Activated CD8-positive, alpha-beta T cell treated with anti-CD3 and anti-CD28 coated beads, Interleukin-2, amount 10 ng/mL, durations not matched to agents 7 days and 5 days (primary cell): ENCODE measurements at places on chromosomes 13 and 19. TPM values are rescaled to one million over a fixed set of nuclear protein-coding genes. Genes with fewer than 3 reads are reported as not detected.
A peak's percentile ranks its signal among the peaks of the same experiment; 100 is the strongest.

- peak overlapping the region; percentile 49 for H3K27ac ChIP-seq
- peak; percentile 26 for DNase-seq
- H3K27me3 ChIP-seq: peaks cover 4% of the 10 kb centered on the region
- H3K4me3 ChIP-seq: peak overlapping the region; percentile 61
- H3K4me1 ChIP-seq: peaks cover 19% of the 10 kb centered on the region
- H3K36me3 ChIP-seq: no peaks in the 10 kb centered on the region
Observed at GRCh38 chr19:40191836-40192646, 815 bp downstream of the MAP3K10 start.

DNA sequence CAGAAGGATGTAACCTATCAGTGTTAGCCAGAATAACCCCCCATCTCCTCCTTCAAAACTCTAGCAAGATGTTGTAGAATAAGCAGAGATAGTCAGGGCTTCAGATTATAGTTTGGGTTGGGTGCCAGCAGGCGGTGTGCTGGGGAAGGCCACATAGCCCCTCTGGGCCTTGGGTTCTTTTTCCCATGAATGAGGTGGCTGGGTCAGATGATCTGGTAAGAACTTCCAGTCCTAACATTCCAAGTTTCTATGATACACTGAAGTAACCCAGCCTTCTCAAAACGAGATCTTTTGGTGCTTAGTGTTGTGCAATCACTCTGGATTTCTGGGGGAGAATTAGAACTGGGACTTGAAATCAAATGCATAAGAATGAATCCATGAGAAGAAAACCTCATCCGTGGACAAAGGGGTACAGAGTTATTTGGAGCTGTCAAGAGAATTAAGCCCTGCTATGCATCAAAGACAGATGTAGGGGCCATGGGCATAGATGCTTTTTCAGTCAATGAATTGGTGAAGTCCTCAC is 810 bp downstream of the CBY2 start:
- no peaks in the 10 kb centered on the region for H3K27me3 ChIP-seq
- H3K4me1 ChIP-seq: no peaks in the 10 kb centered on the region
- H3K27ac ChIP-seq: no peak overlapping the region
- no peaks in the 10 kb centered on the region for H3K36me3 ChIP-seq

GRCh38 chr19:53365899-53366493 is 491 bp downstream of the ZNF525 start:
- peak overlapping the region; percentile 92 for H3K4me3 ChIP-seq
- peak overlapping the region; percentile 95 for H3K27ac ChIP-seq
- no peaks in the 10 kb centered on the region for H3K27me3 ChIP-seq
- peak; percentile 56 for DNase-seq
- H3K4me1 ChIP-seq: peaks cover 23% of the 10 kb centered on the region

DNA sequence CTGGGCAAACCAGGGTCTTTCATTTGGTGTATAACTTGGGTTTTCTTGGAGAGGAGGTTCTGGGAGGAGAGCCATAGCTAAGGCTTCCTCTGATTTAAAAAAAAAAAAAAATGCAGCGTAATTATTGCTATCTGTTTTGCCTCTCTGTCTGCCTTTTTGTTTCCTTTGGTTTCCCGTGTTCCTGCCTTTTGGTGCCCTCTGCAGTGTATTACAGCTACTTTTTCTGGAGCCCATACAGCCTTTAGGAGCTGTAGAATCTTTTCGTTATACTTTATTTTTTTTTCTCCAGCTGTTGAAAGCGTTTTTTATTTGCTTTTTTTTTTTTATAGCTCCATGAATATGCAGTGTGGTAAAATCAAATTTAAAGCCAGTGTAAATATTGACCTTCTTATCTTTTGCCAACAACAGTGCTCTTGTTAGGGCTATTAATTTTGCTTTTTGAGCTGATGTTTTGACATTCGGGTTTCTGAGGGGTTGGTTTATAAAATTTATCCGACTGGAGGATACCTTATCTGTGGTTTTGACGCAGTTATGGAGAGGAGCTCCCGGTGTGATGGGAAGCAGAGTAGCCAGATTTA is 38.1 kb downstream of the ZNF493 start:
- H3K4me1 ChIP-seq: no peaks in the 10 kb centered on the region
- no peaks in the 10 kb centered on the region for H3K27me3 ChIP-seq
- no peaks in the 10 kb centered on the region for H3K36me3 ChIP-seq
- no peak for DNase-seq
- H3K4me3 ChIP-seq: no peak overlapping the region

DNA sequence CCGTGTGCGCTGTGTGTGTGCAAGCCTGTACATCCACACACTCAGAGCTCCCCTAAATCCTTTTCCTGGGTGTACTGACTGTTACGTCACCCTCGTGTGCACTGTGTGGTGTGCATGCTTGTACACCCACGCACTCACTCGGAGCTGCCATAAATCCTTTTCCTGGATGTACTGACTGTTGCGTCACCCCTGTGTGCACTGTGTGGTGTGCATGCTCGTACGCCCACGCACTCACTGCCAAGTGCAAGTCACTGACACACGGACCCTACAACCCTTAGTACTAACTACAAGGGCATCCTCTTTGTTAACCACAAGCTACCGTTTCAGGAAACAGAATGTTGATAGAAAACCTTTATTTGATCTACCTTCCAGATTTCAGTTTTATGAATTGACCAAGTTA is 983.4 kb downstream of the EFNB2 start:
- H3K4me1 ChIP-seq: no peaks in the 10 kb centered on the region
- H3K4me3 ChIP-seq: no peak overlapping the region
- no peak overlapping the region for H3K27ac ChIP-seq

DNA sequence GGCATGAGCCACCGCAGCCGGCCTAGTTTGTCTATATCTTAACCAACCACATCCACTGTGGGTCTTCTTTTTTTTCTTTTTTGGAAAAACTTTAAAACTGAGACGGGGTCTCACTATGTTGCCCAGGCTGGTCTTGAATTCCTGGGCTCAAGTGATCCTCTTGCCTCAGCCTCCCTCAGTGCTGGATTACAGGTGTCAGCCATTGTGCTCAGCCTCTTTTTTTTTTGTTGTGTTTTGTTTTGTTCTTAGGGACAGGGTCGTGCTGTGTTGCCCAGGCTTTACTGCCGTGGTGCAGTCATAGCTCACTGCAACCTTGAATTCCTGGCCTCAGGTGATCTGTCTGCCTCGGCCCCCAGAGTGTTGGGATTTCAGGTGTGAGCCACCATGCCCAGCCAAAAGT is 7.4 kb downstream of the SNRNP70 start:
- H3K36me3 ChIP-seq: peaks cover 59% of the 10 kb centered on the region
- DNase-seq: no peak
- H3K27ac ChIP-seq: no peak overlapping the region
- H3K27me3 ChIP-seq: no peaks in the 10 kb centered on the region
- no peak overlapping the region for H3K4me3 ChIP-seq

DNA sequence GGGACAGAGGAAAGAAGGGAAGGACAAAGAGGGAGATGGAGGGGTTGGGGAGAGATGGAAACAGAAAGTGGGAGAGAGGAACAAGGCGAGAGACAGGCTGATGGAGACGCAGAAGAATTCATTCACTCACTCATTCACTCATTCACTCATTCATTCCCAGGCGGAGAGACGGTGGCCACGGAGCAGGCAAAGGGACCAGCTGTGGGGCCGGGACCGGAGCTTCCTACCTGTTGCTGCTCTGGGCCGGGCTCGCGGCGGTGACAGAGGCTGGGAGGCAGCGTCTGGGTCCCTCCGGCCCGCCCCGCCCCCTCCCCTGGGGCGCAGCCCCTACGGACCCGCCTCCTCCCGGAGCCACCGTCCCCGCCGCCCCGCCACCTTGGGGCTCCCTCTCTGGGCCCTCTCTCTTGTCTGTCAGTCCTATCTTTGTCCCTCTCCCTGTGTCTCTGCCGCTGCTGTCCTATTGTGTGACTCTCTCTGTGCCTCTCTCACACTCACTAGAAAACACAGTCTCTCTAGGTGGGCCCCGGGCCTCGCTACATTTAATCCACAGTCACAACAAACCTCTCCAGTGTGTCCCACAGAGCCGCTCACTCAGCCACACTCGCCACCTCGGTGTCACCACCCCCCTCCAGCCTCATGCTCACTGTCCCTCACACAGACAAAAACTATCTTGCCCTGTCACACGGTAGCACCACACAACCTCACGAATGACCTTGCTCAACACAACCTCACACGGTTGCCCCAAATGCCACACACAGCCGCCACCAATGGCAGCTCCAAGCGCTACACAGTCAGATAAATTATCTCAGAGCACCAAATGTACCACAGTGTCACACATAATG is at the start of gene GNG8:
GNG8 (minus strand) TSS at position 283 of the 842 bp plus-strand sequence. CDS start 1,520 bp downstream, outside the sequence.
- peak within 1 kb of the TSS; percentile 10 for H3K4me3 ChIP-seq
- DNase-seq: no peak
- no peak within 1 kb of the TSS for H3K27ac ChIP-seq
- H3K36me3 ChIP-seq: no peaks in the 10 kb centered on the region

DNA sequence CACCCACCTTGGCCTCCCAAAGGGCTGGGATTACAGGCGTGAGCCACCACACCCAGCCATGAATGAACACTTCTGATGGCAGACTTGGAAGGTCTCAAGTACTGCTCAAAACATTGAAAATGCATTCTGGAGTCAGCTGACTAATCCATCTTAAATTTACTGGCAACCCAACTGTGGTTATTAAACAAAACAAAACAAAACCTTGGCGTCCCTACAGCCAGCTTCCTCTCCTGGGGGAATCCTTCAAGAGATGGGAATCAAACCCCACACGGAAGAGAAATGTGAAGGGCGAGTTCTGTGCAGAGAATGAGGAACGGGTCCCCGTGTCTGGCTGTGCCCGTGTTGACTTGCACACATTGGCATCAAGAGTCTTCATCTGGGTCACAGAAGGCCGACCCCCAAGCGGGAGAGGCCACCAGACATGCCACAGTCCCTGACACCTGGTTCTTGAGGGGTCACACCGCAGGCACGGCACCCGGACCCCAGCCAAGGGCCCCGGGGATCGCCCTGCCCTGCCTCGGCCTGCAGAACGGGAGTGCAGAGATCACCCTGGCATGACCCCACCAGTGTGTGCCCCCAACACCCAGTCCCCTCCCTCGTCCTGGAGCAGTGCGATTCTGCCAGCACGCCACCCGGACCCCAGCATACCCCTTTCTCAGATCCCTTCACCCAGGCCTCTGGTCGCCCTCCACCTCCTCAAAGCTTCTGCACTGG is 3.2 kb downstream of the MAP2K2 start:
- DNase-seq: no peak
- no peak overlapping the region for H3K4me3 ChIP-seq
- H3K27me3 ChIP-seq: no peaks in the 10 kb centered on the region
- H3K27ac ChIP-seq: no peak overlapping the region
- peaks cover 30% of the 10 kb centered on the region for H3K36me3 ChIP-seq
- H3K4me1 ChIP-seq: peaks cover 44% of the 10 kb centered on the region

- DNase-seq: no peak
- H3K36me3 ChIP-seq: no peaks in the 10 kb centered on the region
- no peaks in the 10 kb centered on the region for H3K27me3 ChIP-seq
- no peak overlapping the region for H3K27ac ChIP-seq
- no peak overlapping the region for H3K4me3 ChIP-seq
Observed at GRCh38 chr13:80012251-80012650, 328.7 kb downstream of the SPRY2 start.

- H3K4me3 ChIP-seq: no peak overlapping the region
- H3K27me3 ChIP-seq: no peaks in the 10 kb centered on the region
- H3K27ac ChIP-seq: no peak overlapping the region
- DNase-seq: no peak
- no peaks in the 10 kb centered on the region for H3K4me1 ChIP-seq
- no peaks in the 10 kb centered on the region for H3K36me3 ChIP-seq
Observed at GRCh38 chr19:782878-783668, 14.2 kb upstream of the PTBP1 start.

DNA sequence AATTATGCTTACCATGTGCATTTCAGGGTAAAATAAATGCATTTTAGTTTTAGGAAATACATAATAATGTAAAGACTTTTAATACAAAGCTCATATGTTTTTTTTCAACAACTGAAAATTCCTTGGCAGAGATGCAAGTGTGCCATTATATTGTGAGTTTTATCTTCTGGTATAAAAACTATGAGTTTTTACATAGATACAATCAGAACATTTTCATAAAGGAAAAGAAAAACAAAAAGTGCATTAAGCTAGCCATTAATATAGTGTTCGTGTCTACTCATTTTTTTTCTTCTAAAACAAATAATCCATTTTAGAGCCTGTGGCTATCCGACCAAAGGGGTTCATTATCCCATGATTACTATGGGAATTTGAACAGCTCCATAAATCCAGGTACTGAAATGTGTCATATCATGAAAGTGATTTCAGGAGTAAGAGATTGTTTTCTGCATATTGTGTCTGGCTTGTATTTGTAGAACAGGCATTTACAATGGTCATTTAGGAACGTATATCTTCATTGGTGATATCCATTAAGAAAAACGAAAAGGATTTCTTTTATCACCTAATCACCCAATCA is 236.9 kb upstream of the SLC10A2 start:
- H3K27ac ChIP-seq: no peak overlapping the region
- H3K4me1 ChIP-seq: no peaks in the 10 kb centered on the region
- DNase-seq: no peak

DNA sequence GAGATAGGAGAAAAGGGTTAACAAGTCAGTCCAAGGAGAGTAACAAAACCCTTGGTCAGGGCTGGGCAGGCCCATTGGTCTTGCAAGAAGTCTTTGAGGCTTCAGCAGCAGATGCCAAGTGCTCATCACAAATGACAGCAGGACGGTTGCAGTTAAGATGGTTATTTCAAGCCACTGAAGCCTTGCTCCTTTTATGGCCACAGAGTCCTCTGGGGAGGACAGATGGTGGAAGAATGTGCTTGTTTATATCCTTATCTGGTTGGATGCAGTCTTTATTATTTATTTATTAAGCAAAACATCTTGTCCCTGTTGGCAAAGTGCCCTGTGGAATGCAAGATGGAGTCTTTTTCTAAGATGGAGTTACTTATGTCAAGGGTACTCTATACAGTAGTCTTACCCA is 19.2 kb upstream of the ZNF331 start:
- H3K4me3 ChIP-seq: no peak overlapping the region
- no peak for DNase-seq
- H3K27me3 ChIP-seq: no peaks in the 10 kb centered on the region

GRCh38 chr19:22088541-22089144 is 36.4 kb downstream of the ZNF257 start:
- no peak overlapping the region for H3K4me3 ChIP-seq
- no peak overlapping the region for H3K27ac ChIP-seq
- no peaks in the 10 kb centered on the region for H3K27me3 ChIP-seq
- peaks cover 24% of the 10 kb centered on the region for H3K36me3 ChIP-seq
- DNase-seq: no peak
- H3K4me1 ChIP-seq: no peaks in the 10 kb centered on the region

- no peak for DNase-seq
- peak overlapping the region; percentile 36 for H3K4me3 ChIP-seq
- peaks cover 61% of the 10 kb centered on the region for H3K4me1 ChIP-seq
- peak overlapping the region; percentile 68 for H3K27ac ChIP-seq
Observed at GRCh38 chr13:27442071-27442647, 8.2 kb downstream of the MTIF3 start.

GRCh38 chr19:35553385-35554000 is 8.1 kb downstream of the TMEM147 start:
- no peaks in the 10 kb centered on the region for H3K36me3 ChIP-seq
- no peak for DNase-seq
- H3K4me3 ChIP-seq: no peak overlapping the region
- peaks cover 8% of the 10 kb centered on the region for H3K4me1 ChIP-seq
- H3K27ac ChIP-seq: no peak overlapping the region
- peaks cover 11% of the 10 kb centered on the region for H3K27me3 ChIP-seq

KCTD4 gene
- not detected for total RNA-seq

FXYD1 gene
- total RNA-seq: 1.4 TPM

PDX1 gene
- total RNA-seq: not detected

EDNRB gene
- not detected for total RNA-seq

ZNF77 gene
- total RNA-seq: 4.3 TPM

RDH8 gene
- total RNA-seq: not detected

ZNF836 gene
- total RNA-seq: 18.7 TPM

HCN2 gene
- 0.84 TPM for total RNA-seq
